Hematopoietic multipotent progenitor cell treated with erythropoietin and hydrocortisone succinate and interleukin-3 and kit ligand, for 4 days (in vitro differentiated cells): ENCODE measurements at places on chromosomes 2 and 18.

- no peak for DNase-seq
Measured at GRCh38 chr2:57296795-57297517, 749.6 kb upstream of the VRK2 start.

- peak; percentile 77 for DNase-seq
Measured at GRCh38 chr2:8598295-8599165, 83.3 kb upstream of the ID2 start.

DNA sequence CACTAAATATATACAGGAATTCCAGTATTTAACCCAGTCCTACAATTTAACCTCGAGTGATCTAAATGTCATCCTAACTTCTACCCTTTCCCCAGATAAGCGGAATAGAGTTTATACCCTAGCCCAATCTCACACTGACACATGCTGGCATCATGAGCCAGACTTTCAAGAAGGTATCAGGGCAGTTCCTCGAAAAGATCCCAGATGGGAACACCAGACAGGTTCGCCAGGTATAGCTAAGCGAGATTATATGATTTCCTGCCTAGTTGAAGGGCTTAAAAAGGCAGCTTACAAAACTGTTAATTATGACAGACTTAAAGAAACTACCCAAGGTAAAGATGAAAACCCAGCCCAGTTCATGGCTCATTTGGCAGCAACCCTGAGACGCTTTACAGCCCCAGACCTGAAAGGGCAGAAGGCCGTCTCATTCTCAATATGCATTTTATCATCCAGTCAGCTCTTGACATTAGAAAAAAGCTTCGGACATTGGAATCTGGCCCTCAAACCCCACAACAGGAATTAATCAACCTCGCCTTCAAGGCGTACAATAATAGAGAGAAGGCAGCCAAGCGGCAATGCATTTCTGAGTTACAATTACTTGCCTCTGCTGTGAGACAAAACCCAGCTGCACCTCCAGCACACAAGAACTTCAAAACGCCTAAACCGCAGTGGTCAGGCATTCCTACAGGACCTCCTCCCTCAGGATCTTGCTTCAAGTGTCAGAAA is 668.2 kb upstream of the PKDCC start:
- no peak for DNase-seq

GRCh38 chr18:43886341-43886740 is 609.1 kb upstream of the SYT4 start:
- DNase-seq = no peak

GRCh38 chr2:120461092-120461491 is 115.2 kb downstream of the INHBB start:
- no peak for DNase-seq

GRCh38 chr2:56040189-56040588 is 116.6 kb upstream of the EFEMP1 start:
- DNase-seq = no peak

GRCh38 chr2:180669016-180669415 is 311.4 kb upstream of the UBE2E3 start:
- no peak for DNase-seq

- no peak for DNase-seq
Measured at GRCh38 chr2:163733956-163734355, 1.9 kb downstream of the FIGN start.

DNA sequence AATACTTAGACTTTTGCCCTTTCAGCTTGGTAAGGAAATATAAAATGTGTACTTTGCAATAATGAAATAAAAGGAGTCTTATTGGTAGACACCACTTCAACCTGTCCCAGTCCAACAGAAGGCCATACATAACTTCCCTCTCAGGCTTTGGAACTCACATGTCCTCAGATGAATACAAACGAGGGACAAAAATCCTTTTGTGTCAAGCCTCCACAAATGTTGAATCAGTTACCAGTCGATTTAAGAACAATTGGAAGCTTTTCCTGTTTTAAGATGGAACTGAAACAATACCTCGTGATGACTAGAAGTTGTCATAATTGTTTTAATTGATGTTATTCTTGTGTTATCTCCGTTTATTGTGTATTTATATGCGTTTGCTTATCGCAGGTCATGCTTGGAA is 385.1 kb upstream of the POU3F3 start:
- DNase-seq = no peak

- no peak for DNase-seq
Measured at GRCh38 chr2:40164736-40165508, 287.0 kb downstream of the SLC8A1 start.

GRCh38 chr2:3636586-3637310 is 21.3 kb upstream of the ALLC start:
- DNase-seq = no peak

DNA sequence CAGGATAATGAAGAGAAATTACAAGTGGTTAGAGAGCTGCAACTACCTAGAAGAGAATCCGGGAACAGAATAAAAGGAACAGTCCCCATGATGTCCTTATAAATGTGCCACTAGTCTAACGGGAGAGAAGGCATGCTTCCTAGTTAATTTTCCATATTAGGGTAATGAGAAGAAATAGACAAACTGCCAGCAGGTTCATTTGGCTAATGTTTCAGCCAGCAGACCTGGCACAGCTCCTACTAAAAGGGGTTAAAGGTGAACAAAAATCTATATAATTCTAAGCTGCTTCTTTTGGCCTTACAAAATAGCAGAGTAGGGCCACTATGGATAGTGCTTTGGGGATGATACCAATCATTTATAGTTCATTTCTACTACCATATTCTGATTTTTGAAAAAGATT is 845.3 kb upstream of the GCFC2 start:
- DNase-seq = no peak

GRCh38 chr18:26071020-26071419 is 19.4 kb downstream of the SS18 start:
- no peak for DNase-seq

- no peak for DNase-seq
Measured at GRCh38 chr18:10462597-10462996, 8.2 kb downstream of the APCDD1 start.

DNA sequence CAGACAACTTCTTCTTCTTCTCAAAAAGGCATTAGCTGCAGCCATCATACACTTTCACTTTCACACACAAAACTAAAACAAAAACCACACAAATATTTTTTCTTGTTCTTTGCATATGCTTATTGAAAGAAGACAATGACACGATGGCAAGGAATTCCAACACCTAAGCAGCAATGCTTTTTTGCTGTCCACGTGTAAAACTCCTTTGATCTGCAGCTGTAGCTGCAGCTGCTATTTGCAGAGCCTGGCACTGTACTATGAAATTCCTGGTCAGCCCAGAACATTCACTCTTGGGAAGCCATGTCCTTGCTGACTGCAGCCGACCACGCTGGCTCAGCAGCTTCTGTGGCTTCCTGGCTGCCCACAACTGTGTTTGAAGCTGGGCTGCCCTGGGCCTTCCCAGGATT is 316.2 kb downstream of the CDH2 start:
- DNase-seq = no peak

- no peak for DNase-seq
Measured at GRCh38 chr2:189517847-189518535, 62.6 kb downstream of the SLC40A1 start.

DNA sequence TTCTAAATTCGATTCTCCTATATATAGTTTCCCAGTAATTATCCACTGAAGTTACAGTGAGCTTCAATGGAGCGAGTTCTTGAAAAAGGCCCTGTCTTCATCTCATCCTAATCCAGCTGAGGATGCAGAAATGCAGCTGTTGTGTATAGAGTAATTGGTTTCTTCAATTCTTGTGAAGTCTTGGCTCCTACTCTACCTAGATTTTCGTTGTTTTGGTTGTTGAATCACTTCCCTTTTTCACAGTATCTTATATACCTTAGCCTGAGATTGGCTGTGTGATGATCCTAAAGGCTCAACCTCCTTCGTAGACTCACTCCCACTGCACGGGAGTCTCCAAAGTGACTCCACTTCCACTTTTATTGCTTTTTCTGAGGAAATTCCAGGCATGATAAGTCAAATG is 280.4 kb downstream of the PARD3B start:
- DNase-seq = no peak

DNA sequence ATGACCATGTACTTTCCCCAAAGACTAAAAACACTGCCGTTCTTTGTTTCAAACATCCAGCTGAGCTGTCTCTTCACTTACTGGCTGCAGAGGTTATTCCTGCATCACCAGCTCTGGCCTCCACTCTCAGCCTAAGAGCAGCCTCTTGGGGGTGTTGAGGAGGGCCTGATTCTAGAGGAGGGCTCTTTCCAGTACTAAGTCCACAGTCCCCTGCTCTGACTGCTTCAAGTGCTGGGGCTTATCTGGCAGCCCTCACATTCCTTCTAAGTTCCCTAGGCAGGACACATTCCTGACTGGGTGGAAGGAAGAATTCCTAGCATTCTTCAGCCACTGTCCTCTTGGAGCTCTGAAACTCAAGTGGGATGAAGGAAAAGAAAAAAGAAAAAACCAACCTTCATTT is 32.9 kb upstream of the EHBP1 start:
- no peak for DNase-seq

GRCh38 chr2:71843391-71843850 is 304.2 kb downstream of the CYP26B1 start:
- DNase-seq = no peak
